CD4-positive, alpha-beta T cell treated with Interleukin-15 for 1 hour (primary cell): ENCODE measurements at places on chromosomes 12 and 14.

GRCh38 chr14:103641161-103641560, 12.2 kb downstream of the KLC1 start:
- no peak for DNase-seq

DNA sequence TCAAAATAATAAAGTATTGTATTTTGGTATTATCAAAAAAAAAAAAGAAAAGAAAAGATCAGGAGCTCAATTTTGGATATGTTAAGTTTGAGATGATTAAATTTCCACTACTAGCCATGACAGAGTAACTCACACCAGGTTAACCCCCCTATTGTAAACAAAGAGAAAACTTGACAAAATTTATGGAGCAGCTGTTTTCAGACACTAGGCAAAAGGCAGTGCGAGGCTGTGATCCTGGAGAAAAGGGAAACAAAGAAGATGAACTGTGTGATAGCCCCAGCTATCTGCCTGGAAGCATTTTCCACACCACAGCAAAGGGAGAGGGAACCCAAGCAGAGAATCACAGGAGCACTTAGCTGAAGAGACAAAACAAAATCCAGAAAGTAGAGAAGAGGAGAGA, 145.0 kb downstream of the KIF21A start:
- no peak for DNase-seq

GRCh38 chr14:37903343-37904191, 304.1 kb upstream of the SSTR1 start:
- no peak for DNase-seq

- DNase-seq: peak; percentile 84
Observed at GRCh38 chr14:24329736-24330135, 5.1 kb downstream of the ADCY4 start.

- no peak for DNase-seq
Observed at GRCh38 chr14:24513009-24513408, 4.9 kb upstream of the CMA1 start.

DNA sequence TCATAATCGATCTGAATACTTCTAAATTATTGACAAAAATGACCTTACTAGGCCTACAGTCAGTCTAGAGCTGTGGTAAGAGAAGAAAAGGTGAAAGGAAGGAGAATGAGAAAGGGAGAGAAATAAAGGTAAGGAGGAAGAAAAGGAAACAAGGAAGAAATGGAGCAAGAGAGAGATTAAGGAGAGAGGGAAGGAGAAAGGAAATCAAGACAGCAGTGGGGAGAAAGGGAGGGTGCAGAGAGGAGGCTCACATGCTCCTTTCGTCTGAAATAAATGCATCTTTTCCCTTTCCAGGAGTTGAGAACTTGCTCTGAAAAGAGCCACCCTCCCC, 3.7 kb downstream of the RNASE9 start:
- DNase-seq: no peak

DNA sequence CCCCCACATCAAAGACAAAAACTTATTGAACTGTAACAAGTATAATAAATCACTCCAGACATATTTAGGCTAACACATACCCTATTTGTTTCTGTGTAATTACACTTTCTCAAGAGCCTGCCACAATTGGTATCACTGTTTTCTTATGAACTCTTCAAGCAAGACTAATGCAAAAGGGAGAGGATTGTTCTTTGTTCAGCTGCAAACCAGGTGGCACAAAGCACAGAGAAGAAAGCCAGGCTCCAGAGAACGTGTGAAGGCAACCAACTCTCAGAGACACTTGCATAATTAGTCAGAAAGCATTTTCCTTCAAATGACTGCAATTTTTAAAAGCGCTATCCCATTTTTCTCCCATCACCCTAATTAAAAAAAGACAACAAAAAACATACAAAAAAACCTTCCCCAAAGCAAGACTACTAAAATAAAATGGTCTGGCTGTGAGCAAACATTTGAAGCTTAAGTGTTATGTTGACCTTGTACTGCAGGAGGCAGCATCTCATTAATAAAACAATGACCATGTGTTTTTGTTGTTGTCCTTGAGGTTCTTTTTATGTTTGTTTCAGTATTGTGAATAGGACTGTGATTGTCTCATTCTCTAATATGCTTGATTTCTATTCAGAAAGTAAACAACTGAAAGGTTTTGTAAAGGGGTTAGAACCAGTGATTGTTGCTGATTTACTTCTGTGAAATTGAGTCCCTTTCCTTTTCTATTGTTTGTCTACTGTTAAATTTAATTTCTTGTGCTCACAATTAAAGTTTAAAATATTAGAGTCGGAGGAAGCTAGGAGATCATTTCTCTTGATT, 452.7 kb upstream of the PDE3A start:
- DNase-seq: no peak

GRCh38 chr12:128810182-128811127, 13.3 kb downstream of the SLC15A4 start:
- DNase-seq: peak; percentile 61

- peak; percentile 13 for DNase-seq
Observed at GRCh38 chr14:99734406-99735051, 50.4 kb downstream of the CYP46A1 start.
